ENCODE measurements at places on chromosomes 4 and X.

GRCh38 chrX:10630320-10630719 lies 9.9 kb upstream of the MID1 start:
- DNase-seq = no peak

DNA sequence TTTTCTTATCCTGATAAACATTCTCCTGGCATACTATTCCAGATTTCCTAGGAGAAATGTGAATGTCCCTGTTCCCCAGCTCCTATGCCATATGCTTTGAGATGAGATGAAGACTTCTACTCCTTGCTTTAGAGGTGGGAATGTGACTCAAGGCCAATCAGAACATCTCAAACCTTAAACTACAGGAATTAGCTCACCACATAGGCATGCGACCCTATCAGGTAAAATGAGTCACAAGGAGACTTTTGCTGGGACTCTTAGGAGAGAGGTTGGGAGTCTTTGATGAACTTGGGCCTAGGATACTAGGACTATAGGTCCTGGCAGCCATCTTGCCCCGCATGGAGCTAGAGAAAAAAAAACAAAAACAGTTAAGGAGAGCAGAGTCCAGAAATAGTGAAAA lies 5.8 kb upstream of the USO1 start:
- peak; percentile 35 for DNase-seq

DNA sequence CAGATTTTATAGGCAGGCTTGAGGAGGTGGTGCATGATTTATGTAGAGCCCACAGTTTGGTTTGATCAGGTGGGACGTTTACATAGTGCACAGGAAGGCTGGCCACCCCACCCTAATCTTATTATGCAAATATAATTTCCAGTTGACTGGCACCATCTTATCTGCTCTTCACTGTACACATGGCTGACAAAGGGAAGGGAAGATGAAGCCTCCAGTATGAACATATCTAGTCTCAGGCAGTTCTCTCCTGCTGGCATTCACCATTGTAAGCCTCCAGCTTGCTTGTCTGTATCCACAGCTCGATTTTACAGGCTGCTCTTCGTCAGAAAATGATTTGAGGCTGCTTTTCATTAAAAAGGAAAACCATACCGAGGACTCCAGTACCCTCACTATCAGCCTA lies 278.3 kb downstream of the TECRL start:
- no peak for DNase-seq

DNA sequence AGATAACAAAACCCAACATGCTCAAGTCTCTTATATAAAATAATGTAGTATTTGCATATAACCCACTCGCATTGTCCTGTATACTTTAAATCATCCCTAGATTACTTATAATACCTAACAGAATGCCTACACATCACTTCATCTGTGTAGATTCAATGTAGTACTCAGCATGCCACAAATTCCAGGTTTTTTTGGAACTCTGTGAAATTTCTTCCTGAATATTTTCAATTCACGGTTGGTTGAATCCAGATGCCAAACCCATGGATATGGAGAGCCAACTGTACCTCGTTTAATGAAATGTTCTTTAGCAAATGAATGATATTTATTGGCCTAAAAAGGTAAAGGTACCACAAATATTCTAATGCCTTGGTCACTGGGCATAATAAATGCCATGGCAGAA lies 24.8 kb downstream of the CCNI start:
- no peak for DNase-seq

- no peak for DNase-seq
These were observed 81.5 kb downstream of the ATP10D start for GRCh38 chr4:47566566-47566965.

GRCh38 chr4:2830632-2831610 lies 12.7 kb upstream of the ADD1 start:
- no peak for DNase-seq

DNA sequence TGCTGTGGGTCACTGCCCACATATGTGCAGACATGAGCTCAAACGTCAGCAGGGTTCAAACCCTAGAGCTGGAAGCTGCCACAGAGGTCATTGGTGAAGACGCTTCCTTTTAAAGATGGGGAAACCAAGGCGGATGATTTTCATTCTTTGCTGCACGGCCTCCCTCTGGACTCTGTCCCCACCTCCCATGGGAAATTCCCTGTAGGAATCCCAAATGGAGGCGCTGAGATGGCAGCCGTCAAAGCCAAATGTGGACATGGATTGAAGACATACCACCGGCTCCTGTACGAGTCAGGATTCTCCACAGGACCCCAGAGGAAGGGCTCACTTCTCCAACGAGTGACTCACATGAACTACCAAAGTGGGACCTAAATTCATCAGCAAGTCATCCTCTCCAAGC lies 286.4 kb downstream of the CRLF2 start:
- DNase-seq = no peak

DNA sequence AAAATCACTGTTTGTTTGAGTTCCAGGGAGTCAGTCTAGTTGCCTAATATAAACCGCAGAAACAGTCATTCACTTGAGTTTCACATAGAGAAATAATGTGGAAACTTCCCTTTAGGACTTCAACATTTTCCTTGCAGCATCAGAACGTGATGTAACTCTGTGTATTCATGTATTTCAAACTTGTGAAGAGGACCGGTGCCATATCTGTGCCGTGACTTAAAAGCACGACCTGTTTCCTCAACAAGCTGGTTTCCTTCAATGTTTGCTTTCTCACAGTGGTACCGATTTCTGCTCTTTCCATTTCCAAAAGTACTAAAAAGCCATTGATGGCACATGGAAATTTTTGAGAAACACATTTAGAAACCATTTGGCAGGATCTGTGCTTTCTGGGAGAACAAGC lies 166.6 kb upstream of the RAPGEF2 start:
- no peak for DNase-seq

DNA sequence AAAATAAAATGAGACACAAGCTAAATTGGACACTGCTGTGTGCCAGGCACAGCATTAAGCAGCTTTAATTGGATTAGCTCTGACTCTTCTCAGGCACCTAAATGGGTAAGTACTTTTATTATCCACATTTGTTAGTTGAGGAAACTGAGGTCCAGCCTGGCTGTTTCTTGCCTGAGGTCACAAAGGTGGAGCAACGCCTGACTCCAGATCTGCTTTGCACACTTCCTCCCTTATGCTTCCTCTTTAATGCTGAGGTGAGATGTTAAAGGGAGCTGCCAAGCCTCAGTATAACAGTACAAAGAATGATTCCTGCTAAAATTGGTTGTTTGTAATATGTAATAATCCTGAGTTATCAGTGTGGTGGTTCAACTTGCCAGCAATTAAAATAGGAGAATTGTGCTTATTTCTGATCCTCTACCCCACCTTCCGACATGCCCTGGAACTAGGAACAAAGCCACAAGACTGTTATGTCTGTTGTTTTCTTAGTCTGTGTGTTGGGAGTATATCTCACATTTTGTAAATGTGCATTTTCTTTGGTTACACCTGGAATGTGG lies 74.4 kb downstream of the AFF1 start:
- no peak for DNase-seq

DNA sequence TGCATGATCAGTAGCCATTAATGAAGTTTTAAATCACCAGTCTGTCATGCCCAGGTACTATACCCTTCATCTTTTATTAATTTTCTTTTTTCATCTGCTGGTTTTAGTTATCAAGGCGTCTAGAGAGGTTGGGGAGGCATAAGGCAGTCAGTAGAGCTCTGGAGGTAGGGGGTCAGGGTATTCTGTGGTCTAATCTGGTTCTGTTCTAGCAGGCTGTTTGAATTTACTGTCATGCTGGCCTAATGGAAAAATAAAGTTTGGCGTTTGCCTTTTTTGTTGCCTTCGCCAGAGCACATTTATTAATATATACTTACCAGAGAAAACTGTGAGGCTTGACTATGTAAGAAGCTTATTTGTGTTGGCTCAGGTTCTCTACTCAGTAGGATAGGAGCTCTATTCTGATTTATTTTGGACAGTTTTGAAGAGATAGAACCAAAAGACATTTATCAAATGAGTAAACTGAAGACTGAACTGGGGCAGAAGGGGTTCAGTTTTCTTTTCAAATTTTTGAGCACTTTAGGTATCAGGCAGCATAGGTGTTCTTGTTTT lies 46.9 kb downstream of the TMEM131L start:
- DNase-seq = no peak
